ENCODE measurements at places on chromosomes 12 and 14. TPM values are rescaled to one million over a fixed set of nuclear protein-coding genes. Genes with fewer than 3 reads are reported as not detected.

The GPX2 gene
- total RNA-seq = not detected

The TGFB3 gene
- total RNA-seq = 5.1 TPM

The INHBC gene
- not detected for total RNA-seq

The SLC38A4 gene
- total RNA-seq = 4.2 TPM

The SERPINA10 gene
- total RNA-seq = not detected

The POLE gene
- 21.0 TPM for total RNA-seq

The SPX gene
- 1.9 TPM for total RNA-seq

The CCDC196 gene
- total RNA-seq = not detected

The HOXC4 gene
- total RNA-seq = 1.1 TPM

The HSPB8 gene
- 26.0 TPM for total RNA-seq

All from smooth muscle cell of the umbilical artery (primary cell).